ENCODE measurements at places on chromosomes 2 and 18.

DNA sequence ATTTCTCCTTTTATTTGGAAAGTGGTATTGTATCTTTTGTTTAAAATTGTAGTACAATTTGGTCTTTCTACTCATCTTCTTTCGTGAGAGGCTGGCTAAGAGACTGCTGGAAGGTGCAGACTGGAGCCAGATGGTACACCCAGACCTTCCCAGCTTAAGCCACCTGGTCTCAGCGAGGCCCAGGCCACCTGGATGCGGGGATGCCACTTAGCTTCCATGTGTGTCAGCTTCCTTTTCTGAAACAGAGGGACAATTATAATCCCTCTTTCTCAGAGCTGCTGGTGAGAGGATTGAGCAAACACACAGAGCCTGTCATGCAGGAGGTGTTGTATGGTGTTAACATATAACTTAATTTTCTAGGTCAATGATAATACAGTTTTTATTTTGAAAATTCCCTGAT is 17.4 kb downstream of the FARP2 start:
- peak; percentile 83 for DNase-seq

- no peak for DNase-seq
Observed at GRCh38 chr18:34592961-34593382, 117.1 kb upstream of the DTNA start.

DNA sequence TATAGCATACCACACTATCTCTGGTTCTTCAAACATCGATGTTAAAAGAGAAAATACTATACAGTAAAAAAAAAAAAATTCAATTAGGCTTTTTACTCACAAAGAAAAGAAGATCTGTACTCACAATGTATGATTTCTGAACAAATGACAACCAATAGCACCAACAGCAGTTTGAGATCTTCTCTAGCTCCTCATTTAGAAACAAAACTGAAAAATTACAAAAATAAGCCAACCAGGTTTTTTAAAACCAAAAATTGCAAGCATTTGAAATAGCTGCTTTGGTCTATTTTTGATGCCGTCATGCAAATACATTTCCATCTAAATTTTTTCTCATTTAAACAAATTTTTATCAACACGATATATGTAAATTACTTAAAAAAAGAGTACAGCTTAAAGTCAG is 34.3 kb upstream of the RALBP1 start:
- no peak for DNase-seq

DNA sequence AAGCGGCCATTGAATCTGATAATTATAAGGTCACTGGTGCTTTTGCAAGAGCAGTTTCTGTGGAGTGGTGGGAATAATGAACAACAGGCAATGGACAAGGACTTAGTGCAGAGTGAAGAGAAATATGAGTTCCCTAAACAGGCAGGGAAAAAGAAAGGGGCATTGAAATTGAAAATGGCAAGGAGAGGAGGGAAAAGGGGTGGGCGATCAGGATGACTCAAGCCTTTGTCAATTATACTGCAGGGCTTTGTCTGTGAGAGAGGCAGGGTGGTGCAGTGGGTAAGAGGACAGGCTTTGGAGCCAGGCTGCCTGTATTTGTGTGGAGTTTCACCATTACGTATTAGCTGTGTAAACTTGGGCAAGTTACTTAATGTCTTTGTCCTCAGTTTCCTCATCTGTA is 29.5 kb upstream of the PAIP2B start:
- DNase-seq: no peak

DNA sequence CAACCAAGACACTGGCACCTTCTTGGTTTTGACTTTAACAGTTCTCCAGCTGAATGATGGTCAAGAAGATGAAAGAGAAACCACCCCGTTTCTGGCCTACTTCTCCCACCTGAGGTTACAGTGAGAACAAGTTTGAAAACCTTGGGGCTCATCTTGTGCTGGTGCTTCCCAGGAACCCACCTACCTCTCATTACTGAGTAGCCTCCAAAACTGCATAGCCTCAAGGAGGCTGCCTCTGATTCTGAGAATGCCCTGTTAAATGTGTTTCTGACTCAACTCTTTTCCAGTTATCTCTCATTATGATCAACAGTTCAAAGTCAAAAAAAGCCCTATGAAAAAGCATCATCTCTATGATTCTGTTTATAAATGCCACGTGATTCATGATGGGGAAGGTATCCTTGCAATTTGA is 121.9 kb downstream of the CACNB4 start:
- DNase-seq: no peak

DNA sequence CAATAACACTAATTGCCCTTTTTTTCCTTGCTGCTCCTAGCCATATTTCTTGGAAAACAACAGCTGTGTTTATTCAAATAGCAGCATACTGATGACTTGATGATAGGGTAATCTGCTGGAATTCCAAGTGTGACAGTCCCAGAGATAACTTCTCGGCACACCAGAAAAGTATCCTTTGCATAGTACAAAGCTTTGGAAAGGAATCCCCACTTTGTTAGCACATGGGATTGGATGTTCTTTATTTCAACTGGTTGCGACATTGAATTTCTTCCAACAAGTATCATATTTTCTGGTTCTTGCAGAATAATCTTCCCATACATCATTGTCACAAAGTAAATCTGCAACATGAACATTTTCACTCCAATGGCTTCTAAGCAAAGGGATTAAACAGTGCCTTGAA is 445.8 kb upstream of the ACVR2A start:
- DNase-seq: no peak

DNA sequence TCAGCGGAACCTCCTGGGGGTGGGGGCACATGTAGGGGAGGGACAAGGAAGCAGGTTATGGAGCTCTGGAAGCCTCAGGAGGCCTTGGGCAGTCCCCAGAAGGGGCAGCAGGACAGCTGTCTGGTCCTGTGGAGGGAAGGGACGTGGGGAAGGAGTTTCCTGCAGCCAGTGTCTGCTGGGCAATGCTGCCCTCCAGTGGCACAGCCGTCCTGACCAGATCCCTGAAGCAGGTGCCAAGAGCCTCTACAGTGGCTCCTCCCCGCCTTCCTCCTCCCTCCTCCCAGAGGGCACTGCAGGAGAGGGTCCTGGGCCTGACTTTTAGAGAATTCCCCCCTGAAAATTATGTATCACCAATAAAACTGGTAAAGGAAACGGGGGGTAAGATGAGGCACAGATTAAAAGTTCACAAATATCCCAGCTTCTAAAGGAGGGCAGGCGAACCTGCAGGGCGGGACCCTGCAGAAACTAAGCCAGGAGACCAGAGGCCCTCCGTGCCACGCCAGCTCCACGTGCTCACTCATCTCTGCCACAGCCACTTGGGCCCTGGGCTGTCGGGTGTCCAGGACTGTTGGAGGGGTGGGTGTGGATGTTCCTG is 258.5 kb downstream of the TWIST2 start:
- peak; percentile 75 for DNase-seq

DNA sequence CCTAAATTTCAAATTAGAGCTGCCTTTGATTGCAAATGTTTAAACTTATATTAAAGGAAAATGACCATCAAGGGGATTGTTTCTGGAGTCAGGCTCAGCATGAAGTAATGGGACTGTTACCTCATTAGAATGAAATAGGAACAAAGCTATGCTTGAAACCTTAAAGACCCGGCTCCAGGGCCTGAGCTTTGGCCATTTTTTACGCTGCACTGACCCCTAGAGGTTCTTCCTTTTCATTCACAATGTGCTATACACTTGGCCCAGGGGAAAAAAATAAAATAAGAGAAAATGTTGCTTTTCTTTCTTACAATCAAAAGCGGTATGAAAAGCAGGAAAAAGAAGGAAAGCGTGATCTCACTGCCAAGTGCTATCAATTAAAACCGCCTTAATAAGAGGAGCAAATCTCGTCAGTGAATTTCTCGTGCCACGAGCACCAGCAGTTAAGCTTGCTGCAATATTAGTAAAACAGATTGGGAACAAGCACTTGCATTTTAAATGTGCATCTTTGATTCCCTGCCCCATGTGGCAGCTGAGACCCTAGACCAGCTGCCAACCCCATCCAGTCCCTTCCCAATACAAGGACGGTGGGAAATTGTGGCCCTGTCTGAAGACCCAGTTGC is 96.6 kb downstream of the MBD2 start:
- DNase-seq: no peak

DNA sequence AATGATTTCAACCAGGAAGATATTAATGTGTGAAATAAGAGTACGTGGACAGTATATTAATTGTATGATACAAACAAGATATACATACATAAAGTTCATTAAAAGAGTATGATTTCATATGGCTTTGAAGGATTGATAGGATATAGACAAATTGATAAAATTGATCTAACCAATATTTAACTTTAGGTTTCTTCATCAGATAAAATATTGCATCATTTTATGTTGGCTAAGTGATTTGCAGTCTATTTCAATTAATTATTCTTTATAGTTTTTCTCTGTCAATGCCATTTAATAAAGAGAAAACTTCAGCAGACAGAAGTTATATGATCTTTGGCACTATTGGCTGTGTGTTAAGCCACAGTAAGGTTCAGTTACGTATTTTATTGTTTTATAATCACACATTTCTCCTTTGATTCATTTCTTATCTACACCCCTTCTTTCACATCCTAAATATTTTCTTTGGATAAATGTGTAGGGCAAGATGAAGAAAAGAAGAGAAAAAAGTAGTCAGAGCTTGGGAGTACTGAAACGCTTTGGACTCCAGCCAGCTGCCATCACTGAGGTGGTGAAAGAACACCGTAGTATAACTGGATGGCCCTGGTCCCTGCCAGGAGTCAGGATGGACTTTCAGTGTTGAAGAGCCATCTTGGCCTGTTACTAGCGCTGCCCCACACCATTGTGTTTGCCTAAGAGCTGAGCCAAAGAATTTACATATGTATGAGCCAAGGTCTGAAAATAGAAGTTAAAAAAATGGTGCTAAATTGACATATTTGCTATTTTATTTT is 9.8 kb upstream of the CPS1 start:
- DNase-seq: no peak

GRCh38 chr2:61885896-61886603 is 2.4 kb downstream of the CCT4 start:
- DNase-seq: no peak

DNA sequence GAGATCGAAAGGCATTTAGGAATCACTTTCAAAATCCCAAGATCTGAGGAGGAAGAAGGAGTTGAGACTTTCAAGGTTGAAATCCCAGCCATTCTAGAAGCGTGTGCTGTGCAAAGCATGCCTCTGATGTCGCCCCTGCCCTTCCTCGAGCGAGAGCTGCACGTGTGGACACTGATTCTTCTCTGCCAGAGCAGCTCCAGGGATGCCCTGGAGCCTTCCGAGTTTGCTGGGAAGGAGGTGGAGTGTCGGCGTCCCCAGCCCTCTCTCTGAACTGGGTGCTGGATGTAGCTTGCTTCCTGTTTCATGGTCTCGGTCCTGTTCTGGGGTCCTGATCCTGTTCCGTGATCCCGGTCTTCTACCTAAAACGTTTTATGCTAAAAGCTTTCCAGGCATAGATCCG is 76.1 kb downstream of the TWIST2 start:
- DNase-seq: no peak

DNA sequence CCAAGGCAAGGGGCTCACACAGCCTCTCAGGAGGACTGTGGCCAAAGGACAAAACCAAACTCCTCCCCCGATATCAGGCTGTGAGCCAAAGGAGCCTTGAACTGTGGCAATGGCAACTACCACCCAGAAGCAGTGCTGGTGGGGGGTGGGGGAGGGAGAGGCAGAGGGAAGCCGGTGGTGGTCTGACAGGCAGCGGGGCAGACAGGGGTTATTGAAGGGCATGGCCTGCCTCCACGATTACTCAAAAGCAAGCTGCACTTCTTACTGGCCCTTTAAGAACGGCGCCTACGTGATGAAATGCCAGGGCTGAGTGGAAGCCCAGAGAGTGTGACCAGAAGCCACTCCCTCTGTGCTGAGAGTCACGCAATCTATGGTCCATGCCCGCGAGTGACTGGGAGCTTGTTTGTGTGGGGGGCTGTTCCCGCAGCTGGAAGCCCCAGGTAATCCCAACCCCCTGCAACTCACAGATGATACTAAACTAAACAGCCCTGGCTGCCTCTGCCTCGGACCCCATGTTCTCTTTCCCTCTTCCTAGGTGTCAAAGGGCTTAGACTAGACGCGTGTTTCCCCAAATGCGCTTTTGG is 128.2 kb upstream of the CXCR4 start:
- DNase-seq: no peak

- no peak for DNase-seq
Observed at GRCh38 chr2:172251231-172251630, 148.5 kb upstream of the DLX2 start.

DNA sequence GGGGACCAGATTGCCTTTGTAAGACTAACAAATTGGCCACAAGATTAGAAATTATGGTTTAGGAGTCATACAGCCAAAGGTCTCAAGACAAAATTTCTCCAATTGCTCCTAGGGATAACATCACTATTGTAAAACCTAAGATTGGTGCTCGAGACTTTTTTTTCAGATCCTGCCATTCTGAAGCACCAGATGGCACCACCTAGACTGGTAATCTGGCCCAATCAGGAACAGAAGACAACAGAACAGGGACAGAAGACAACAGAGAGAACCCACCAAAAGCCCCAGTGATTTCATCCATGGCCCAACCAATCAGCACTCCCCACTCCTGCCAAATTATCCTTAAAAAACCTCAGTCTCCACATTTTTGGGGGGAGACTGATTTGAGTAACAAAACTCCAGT is 66.8 kb downstream of the LINC00305 start:
- no peak for DNase-seq

DNA sequence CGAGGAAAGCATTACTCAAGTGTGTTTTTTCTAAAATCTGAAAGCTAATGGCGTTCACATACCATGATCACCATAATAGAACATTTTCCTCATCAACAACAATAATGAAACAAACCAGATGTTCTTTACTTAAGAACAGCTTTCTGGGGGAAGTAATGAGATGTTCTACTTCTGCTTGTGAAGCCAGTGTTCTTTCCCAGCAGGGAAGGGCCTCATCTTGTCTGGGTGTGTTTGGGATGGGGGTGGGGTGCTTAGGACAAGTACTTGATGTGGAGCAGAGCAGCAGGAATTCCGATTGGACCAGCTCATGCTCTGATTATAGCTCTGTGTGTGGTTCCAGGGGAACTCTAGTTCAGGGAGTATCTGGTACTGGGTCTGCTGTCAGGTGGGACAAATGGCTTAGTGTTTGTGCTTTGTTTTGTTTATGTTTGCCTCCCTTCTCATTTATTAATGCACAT is 163.0 kb upstream of the NOSTRIN start:
- peak; percentile 39 for DNase-seq

DNA sequence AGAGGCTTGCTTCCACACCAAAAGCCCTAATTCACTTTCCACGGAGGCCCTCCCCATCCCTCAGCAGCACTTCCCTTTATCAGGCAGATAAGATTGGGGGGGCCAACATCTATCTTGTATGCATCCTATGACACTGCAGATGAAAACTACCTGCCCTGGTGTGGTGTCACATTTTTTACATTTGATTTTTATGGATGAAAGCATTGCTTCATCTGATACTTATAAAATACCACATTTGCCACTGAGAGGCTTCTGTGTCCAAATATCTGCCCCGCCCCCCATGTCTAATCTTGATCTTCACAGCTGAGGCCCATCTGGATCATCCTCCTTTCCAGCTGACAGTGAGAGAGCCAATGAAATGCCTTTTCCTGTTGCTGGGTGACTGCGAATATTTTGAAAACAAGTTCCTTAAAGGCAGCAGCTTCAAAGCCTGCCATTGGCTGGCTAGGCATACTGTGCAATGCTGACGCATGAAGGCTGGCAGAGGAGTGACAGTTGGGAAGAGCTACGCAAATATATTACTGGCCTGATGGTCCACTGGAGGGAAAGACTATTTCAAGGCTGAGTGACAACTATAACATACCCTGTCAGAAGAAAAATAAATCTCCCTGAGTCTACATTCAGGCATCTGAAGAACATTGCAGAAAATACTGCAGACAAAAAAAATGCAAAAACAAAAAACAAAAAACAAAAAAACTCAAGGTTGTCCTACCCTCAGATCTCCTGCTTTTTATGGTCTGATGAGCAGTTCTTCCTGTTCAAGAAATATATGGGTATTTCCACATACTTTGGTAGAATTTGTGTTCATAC is 318.7 kb downstream of the PDE11A start:
- DNase-seq: peak; percentile 69

All from NCI-H526 (cell line).